ENCODE measurements at places on chromosomes 3 and 15.
A peak's percentile ranks its signal among the peaks of the same experiment; 100 is the strongest.

DNA sequence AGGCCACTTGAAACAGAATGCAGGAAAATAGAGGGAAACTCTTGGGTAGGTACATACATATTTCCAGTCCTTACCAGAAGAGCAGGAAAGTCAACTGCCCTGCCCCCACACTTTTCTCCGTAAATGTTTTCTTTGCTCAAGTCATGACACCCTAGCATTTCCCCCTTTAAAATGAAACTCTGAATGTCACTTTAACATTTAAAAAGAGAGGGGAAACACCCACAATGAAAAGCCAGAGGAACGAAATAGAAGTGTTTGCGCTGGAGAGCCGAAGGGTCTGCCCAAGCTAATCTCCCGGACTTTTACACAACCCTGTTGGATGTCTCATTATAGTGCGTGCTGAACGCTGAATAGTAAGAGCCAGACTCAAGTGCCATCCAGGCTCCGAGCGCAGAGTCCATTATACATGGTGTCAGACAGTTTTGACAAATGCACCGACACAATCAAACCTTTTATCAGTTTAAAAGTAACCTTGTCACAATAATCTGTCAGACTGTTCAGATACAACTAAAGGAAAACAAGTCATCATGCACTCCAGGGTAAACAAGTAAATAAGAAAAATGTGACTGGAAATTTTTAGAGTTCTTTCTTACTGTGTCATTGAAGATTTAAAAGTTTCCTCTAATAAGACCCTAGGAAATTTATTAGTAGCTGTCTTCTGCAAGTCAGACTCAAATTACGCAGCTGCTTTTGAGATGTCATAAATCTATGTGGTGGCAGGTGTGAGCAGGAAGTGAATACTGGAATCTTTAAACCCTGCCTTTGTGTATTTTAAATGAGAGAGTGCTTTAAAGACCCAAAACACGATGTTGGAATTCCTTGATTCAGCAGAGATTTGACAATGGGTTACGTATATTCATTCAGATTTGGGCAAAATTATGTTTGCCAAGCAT is 159.8 kb downstream of the RBMS3 start:
- DNase-seq, result peak; percentile 80

GRCh38 chr15:95501865-95502264 is 828.6 kb upstream of the NR2F2 start:
- no peak for DNase-seq

- DNase-seq, result peak; percentile 70
Measured at GRCh38 chr15:87477737-87478686, 778.5 kb downstream of the NTRK3 start.

DNA sequence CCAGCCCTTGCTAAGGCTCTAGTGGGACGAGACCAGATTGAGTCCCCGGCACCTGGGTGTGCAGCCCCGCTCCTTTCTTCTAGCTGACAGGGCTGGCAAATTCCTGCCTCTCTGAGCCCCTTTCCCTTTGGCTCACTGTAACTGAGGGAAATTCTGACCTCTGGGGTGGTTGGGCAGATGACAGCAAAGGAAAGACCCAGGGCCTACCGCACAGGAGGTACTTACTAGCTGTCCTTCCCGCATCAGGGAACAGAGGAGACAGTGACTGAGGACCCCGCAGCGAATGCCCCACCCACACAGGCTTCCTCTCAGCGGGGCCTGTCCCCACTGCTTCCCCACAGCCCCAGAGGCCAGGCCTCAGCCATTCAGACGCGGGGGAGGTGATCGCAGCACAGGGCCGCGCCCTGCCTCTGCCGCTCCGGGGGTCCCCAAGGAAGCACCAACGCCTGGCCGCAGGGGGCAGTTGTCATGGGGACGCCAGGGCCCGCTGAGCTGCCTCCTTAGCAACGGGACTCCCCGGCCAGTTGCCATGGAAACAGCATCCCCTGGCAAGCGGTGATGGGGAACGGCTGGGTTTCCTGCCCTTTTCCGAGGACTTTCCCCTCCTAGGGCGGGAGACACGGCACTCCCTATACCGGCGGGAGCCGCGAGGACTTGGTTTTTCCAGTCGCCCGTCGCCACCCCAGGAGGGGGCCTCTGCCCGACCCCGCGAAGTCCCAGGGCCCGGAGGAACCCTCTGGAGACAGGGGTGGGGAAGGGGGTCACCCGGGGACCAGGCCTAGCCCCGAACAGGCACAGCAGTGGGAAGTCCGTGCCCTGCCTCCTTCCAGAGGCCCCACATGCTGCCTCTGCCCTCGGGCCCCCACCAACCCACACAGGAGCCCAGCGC is 50.1 kb downstream of the HCN4 start:
- no peak for DNase-seq

DNA sequence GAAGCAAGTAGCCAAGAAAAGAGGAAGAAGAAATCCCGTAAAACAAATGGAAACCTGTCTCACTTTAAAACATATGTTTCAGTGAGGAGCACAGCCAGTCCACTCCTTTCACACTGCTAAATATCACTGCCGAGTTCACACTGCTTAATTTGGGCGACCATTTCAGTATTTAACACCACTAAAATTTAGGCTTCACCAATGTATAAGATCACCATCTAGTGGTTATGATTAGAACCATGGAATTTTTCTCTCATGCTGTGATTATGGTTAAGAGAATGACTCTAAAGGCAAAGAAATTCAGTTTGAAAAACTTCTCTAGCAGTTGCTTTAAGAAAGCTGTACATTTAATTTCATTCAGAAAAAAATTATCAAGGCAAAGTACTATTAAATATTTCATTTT is 16.6 kb downstream of the SLC4A7 start:
- DNase-seq, result no peak

DNA sequence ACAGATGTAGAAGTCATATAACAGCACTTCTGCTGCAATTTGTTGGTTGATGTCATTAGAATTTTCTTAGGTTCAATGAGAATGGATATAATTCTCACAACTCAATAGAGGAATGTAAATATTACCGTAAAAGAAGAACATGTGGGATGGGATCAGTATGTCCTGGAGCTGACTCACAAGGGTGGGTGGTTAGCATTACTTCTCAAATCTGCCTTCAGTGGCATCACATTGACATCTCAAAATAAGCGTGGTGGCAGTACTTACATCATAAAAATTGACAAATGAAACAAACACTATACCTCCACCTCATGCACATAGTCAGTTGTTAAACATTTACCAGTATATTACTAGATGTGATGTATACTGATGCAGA is 1068.0 kb upstream of the CADM2 start:
- DNase-seq, result no peak

DNA sequence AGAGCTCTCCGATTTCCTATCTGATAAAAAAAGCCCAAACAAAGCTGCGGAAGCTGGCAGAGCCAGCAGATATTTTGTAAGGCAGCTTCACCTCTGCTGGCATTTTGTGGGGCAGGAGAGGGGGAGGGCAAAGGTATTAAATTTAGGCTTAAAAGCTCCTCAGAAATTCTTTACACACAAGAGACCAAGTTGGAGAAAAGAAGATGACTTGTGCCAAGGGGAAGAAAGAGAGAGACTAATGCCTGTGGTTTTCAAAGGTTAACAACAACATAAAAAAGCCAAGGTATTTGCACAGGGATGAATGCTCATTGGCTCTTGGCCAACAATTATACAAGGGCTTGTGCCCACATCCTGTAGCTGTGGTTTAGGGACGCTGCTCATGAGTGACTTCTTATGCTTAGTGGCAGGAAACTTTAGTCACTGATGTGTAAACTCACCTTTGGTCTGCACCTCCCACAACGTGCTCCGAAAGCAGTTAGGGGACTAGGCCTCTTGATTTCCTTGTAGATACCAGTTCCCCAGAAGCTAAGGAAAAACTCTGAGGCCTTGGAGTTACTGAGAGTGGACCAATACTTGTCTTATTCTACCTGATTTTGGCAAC is 152.9 kb downstream of the TPRG1 start:
- DNase-seq, result peak; percentile 98

- no peak for DNase-seq
Measured at GRCh38 chr3:103786296-103786695, 1351.5 kb downstream of the ZPLD1 start.

DNA sequence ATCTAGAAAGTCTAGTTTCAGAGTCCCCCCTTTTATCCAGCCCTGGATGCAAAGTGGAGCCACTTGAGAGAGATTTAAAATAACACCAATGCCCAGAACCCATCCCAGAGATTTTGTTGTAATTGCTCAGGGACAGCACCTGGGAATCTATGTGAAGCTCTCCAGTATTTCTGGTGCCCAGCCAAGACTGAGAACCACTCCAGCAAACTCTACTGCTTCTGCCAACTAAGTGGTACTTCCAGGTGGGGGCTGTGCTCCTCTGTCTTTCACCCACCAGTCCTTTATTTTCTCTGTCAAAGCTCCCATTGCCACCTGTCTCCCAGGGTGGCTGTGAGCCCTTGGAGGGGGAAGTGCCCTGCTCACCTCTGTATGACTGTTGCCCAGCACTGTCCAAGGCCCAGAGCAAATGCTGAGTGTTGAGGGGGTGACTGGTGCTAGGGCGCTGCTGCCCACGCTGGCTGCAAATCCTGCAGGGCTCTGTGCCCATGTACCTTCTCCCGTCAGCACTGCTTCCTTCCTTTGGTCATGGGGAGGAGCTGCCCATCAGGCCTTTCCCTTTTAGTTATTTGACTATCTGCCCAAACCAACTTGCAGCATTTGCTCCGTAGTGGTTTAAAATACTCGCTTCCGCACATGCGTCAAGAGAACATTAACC is 9.4 kb downstream of the CLSTN2 start:
- no peak for DNase-seq

DNA sequence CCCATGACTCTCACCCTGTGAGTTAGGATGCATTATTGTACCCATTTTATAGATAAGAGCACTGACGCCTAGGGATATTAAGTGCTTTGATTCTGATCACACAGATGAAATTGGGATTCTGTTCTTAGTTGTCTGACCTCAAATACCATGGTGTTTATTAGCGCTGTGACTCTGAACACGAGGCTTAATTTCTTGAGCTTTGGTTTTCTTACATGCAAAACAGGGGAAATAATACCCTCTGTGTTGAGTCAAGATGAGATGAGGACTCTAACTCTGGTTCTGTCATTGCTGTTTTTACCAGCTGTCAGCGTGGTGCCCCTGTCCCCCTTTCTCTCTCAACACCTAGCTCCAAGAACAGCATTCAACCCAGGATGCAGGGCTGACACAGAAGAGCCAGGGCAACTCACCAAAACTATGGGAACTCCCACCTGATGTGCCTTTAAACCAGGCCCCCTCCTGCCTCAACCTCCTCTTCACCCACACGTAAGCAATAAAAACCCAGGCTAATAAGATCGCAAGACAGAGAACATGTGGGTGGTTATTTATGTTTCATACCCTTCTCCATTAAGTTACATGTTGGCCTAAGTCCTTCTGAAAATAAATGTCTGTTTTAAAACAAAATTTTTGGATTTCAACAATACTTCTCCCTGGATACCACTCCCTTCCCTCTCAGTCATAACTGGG is 100.1 kb upstream of the SPATA12 start:
- DNase-seq, result no peak

DNA sequence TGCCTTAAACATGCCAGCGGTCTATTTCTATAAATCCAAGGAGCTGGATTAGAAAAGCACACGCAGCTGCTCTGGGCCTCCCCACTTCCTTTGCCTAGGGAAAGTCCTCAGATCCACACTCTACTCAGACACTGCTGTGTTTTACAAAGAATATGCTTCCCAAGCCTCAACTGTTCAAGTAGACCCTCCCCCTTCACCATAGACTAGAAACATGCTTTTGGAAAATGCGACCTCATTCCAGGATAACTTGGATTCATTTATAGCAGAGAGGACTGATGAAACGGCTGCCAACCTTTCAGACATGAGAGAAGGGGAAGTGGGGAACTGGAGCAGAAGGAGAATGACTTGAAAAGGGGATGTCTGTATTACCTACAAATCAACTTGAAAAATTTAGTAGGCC is 64.0 kb downstream of the P3H2 start:
- no peak for DNase-seq

DNA sequence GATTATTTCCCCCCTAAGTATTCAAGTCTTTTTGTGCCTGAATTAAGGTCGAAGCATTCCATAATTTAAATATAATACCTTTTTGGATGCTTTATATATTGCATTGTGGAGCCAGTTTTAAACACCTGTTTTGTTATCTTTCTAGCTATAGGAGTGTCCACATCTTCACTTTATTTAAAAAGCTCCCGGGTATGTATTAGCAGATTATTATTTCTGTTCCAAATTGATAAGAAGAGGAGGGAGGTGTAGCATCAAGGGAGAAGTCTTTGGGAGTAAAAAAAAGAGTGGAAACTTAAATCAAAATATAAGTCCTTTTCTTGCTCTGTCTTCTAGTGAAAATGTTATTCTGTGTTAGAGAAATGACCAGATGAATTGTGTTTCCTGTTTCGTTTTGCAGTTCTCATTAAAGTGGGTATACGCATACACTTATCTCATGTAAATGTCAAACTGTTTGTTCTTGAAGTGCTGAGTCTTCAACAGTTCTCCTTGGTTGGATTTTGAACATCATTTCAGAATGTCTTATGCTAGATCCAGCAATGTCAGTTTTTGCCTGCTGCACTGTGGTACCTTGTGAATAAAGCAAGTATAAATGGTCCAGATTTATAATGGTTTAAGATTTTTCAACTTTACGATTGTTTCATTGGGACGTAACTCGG is 105.8 kb downstream of the FNDC3B start:
- no peak for DNase-seq

GRCh38 chr3:100023595-100023994 is 90.7 kb downstream of the FILIP1L start:
- DNase-seq, result no peak

DNA sequence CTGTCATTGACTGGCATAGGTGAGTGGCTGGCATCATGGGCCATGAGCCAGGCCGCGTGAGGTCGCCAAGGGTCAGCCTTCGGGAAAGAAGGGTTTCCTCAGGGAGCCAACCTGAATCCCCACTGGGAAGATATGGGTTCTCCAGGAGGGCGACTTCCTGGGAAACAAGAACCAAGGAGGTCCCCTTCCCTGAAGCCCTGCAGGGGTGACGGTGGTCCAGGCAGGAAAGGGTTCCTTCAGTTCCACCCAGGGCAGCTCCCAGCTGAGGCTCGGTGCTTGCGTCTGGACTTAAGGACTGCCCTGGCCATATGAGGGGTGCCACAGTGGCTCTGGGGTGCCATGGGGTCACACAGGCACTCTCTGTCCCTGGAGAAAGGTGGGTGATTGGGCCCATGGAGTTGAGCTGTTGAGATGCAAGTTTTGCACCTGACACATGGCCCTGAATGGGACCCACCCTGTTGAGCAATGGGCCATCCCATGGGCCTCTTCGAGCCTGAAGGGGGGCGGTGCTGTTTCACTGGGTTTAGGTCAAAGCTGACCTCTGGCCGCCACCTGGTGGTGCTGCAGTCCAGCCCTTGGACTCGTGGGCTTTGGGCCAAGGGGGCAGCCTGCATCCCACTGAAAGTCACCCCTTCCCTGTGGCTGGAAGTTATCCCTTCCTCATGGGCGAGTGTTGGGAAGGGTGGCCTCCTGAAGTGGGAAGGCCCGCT is 228.1 kb downstream of the SNRPN start:
- no peak for DNase-seq

GRCh38 chr3:152084441-152085158 is 184.1 kb upstream of the MBNL1 start:
- no peak for DNase-seq

- no peak for DNase-seq
Measured at GRCh38 chr3:62378921-62379320, 5.6 kb upstream of the FEZF2 start.

- DNase-seq, result no peak
Measured at GRCh38 chr3:39401983-39402382, 4.5 kb upstream of the RPSA start.

Measured in DMS153 (cell line).